Mesendoderm (in vitro differentiated cells): ENCODE measurements at places on chromosomes 2 and 18.

- H3K4me1 ChIP-seq: peaks cover 2% of the 10 kb centered on the region
- no peaks in the 10 kb centered on the region for H3K36me3 ChIP-seq
- no peaks in the 10 kb centered on the region for H3K27me3 ChIP-seq
- peak; percentile 5 for DNase-seq
Observed at GRCh38 chr2:76009484-76009883, 298.8 kb upstream of the GCFC2 start.

GRCh38 chr2:236824836-236825235, 255.2 kb downstream of the ACKR3 start:
- H3K27me3 ChIP-seq: no peaks in the 10 kb centered on the region
- no peaks in the 10 kb centered on the region for H3K36me3 ChIP-seq
- DNase-seq: no peak
- H3K4me3 ChIP-seq: no peak overlapping the region
- H3K4me1 ChIP-seq: peaks cover 10% of the 10 kb centered on the region

DNA sequence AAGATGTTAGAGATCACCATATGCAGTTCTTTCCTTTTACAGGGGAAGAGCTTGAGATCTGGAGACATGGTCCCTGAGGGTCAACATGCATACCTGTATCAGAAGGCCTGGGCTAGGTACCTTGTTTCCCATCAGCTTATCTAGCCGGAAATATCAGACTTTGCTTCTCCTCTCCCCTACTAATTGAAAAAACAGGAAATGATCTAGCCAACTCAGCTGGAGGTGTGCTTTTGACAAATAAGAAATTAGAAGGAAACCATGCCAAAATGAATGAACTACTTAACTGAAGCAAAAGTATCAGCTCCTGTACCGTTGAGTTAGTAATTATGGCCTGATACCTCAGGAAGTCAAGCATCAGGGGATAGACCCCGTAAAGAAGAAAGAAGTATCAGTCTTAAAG, 20.4 kb downstream of the PKP4 start:
- no peaks in the 10 kb centered on the region for H3K36me3 ChIP-seq
- no peaks in the 10 kb centered on the region for H3K4me1 ChIP-seq
- DNase-seq: peak; percentile 34
- H3K4me3 ChIP-seq: no peak overlapping the region
- no peaks in the 10 kb centered on the region for H3K27me3 ChIP-seq

- no peaks in the 10 kb centered on the region for H3K4me1 ChIP-seq
- H3K4me3 ChIP-seq: no peak overlapping the region
- H3K27me3 ChIP-seq: no peaks in the 10 kb centered on the region
- no peaks in the 10 kb centered on the region for H3K36me3 ChIP-seq
Observed at GRCh38 chr2:235406430-235406829, 87.4 kb upstream of the AGAP1 start.

- no peaks in the 10 kb centered on the region for H3K27me3 ChIP-seq
- H3K4me3 ChIP-seq: no peak overlapping the region
- DNase-seq: no peak
Observed at GRCh38 chr18:35519148-35519899, 21.6 kb upstream of the INO80C start.

DNA sequence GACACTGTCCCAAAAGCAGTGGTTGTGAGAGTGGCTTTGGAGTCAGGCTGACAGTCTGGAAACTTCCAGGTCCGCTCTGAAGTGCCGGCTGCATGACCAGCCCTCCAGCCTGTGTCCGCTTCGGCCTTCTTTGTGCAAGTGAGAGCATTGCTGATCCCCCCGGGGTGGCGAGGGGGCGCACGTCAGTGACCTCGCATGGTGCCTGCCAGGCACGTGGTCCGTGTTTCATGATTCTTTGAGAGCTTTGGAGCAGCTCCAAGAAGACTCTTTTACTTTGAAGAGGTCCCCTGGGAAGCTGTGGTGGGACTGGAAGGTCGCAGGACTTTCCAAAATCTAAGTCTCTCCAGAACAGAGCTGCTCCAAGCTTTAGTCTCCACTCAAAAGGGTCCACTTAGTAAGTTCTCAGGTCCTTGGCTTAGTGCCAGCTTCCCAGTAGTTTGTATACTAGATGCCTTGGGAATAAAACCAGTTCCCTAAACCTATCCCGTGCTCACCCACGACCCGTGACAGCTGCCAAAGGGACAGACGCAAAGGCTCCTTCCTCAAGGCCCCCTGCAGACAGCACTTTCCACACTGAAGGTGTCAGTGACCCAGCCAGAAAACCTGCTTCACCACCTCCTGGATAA, 68.8 kb downstream of the ADI1 start:
- H3K36me3 ChIP-seq: peaks cover 2% of the 10 kb centered on the region
- no peaks in the 10 kb centered on the region for H3K4me1 ChIP-seq
- H3K4me3 ChIP-seq: no peak overlapping the region

DNA sequence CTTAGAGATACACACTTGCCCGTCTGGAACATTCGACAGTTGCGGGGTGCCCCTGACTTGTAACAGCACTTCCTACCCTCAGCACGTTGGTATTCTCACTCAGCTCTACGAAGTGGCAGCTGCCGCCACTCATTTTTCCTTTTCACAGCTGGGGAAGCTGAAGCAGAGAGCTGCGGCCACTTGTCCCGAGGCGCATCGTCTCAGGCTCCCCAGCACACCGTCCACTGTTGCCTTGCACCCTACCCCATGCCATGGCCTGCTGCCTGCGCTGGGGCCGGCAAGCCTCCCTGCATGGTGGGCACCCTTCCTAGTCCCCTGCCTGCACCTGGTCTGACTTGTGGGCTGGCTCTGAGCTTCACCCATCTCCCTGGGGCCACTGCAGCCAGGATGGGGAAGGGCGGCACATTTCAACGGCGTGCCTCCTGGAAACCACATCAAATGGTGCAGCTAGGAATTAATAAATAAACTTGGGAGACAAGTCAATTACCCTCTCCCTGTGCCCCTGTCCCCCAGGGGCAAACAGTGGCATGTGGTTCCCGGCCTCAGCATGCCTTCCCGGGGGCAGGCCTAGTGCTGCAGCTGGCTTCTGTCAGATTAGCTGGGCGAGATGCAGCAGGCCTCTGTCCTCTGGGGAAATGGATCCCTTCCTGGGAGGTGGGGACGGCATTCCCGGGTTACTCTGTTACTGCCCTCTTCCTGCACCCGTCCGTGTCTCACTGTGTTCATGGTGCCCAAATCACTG, 64.7 kb upstream of the HAAO start:
- no peak overlapping the region for H3K27ac ChIP-seq
- no peak for DNase-seq
- peaks cover 2% of the 10 kb centered on the region for H3K4me1 ChIP-seq
- no peak overlapping the region for H3K4me3 ChIP-seq
- no peaks in the 10 kb centered on the region for H3K36me3 ChIP-seq
- H3K27me3 ChIP-seq: no peaks in the 10 kb centered on the region

DNA sequence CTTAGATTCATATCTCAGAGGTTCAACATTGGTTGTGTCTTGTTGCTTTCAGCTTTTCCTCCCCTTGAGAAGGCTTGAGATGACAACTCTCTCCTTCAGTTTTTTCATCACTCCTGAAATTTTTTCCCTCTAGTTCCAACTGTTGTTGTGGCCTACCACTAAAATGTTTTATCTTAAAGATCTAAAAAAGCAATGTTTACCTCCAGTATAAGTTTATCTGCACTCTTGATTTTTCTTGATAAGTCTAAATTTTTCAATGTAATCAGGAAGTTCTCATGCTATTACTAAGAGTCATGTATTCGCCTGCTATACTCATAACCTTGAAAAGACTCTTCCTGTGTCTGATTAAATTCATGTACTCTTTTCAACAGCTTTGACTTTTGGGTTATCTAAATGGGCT, 366.3 kb upstream of the TFPI start:
- H3K36me3 ChIP-seq: no peaks in the 10 kb centered on the region
- no peaks in the 10 kb centered on the region for H3K4me1 ChIP-seq
- H3K4me3 ChIP-seq: no peak overlapping the region
- DNase-seq: no peak
- H3K27me3 ChIP-seq: no peaks in the 10 kb centered on the region

- DNase-seq: no peak
- H3K4me1 ChIP-seq: no peaks in the 10 kb centered on the region
- H3K27ac ChIP-seq: no peak overlapping the region
- H3K4me3 ChIP-seq: no peak overlapping the region
- H3K27me3 ChIP-seq: no peaks in the 10 kb centered on the region
Observed at GRCh38 chr2:238564286-238564920, 137.7 kb downstream of the ASB1 start.

GRCh38 chr2:107810734-107811133, 16.0 kb upstream of the RGPD4 start:
- no peaks in the 10 kb centered on the region for H3K27me3 ChIP-seq
- no peaks in the 10 kb centered on the region for H3K4me1 ChIP-seq
- peak; percentile 32 for DNase-seq
- no peak overlapping the region for H3K27ac ChIP-seq
- H3K4me3 ChIP-seq: no peak overlapping the region

GRCh38 chr2:112920923-112921532, 10.1 kb downstream of the IL37 start:
- no peak overlapping the region for H3K4me3 ChIP-seq
- no peaks in the 10 kb centered on the region for H3K4me1 ChIP-seq

DNA sequence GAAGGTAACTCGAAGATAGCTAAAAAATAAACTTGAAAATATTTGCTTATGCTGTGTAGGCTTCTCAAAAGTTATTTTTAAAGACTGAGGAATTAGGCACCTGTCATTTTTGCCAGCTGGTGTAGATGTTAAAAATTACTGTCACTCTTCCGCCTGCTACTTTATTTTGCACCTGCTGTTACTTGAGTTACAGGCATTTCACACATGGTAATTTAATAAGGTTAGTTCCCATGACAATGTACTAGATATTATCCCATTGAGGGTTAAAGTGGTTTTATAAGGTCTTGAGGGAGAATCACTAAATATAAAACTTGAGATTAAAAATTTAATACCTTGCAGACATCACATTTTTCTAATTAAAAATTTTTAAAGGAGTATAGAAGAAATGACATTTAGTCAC, 26.6 kb downstream of the MYL1 start:
- no peak overlapping the region for H3K27ac ChIP-seq
- H3K4me3 ChIP-seq: no peak overlapping the region
- no peaks in the 10 kb centered on the region for H3K36me3 ChIP-seq
- DNase-seq: no peak
- H3K4me1 ChIP-seq: no peaks in the 10 kb centered on the region

DNA sequence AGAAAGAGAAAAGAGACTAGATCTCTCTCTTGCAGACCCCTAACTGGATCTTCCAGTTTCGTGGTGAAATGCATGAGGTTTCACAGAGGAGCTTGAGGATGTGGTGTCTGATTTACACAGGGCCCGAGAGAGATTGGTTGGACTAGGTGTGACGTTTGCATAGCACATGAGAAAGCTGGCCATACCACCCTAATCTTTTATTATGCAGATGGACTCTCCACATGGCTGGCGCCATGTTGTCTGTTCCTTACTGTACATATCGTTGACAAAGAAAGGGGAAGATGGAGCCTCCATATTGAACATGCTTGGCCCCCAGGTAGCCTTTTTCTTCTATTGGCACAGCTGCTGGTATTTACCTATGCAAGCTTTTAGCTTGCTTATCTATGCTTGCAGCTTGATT, 27.5 kb upstream of the PGAP1 start:
- no peaks in the 10 kb centered on the region for H3K27me3 ChIP-seq
- DNase-seq: no peak
- H3K4me3 ChIP-seq: no peak overlapping the region
- H3K27ac ChIP-seq: no peak overlapping the region
- H3K36me3 ChIP-seq: no peaks in the 10 kb centered on the region

DNA sequence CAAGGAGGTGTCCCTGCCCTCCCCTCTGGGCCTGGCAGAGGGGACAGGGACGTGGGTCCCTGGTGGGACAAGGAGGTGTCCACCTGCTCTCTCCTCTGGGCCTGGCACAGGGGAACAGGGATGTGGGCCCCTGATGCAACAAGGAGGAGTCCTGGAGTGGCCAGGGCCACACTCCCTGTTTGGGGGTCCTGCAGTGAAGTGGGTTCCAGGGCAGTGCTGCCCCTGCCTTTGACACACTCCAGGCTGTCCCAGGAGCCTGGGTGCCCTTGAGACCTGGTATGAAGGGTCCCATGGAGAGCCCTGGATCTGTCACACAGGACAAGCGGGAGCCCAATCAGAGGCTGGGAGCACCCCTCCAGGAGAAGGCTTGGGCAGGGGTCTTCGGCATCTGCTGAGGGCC, 75.8 kb upstream of the GPC1 start:
- DNase-seq: no peak
- no peak overlapping the region for H3K27ac ChIP-seq
- H3K4me3 ChIP-seq: no peak overlapping the region
- no peaks in the 10 kb centered on the region for H3K36me3 ChIP-seq
- H3K27me3 ChIP-seq: no peaks in the 10 kb centered on the region

GRCh38 chr2:88813612-88814011, 122.1 kb downstream of the RPIA start:
- H3K4me3 ChIP-seq: no peak overlapping the region
- DNase-seq: no peak

- H3K27ac ChIP-seq: no peak overlapping the region
- no peaks in the 10 kb centered on the region for H3K4me1 ChIP-seq
- no peak for DNase-seq
- H3K36me3 ChIP-seq: no peaks in the 10 kb centered on the region
- H3K27me3 ChIP-seq: no peaks in the 10 kb centered on the region
Observed at GRCh38 chr2:206824993-206825392, 59.6 kb downstream of the FASTKD2 start.
